NCI-H82 (cell line): ENCODE measurements at places on chromosomes 5 and 9.

DNA sequence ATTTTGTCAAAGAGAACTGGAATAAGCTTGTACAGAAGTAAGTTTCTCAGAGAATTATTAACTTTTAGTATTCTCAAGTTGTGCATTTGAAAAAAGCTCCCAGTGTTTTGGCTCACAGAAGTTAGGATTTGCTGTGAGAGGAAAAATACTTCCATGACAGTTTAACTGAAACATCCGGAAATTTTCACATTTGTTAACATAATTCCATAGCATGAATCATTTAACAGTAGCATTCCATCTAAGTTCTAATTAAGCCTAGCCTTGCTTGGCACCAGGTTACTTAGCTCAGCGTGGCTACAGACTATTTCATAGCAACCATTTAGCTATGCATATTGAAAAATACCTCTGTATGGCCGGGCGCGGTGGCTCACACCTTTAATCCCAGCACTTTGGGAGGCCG is 90.8 kb downstream of the LNPEP start:
- no peak for DNase-seq

DNA sequence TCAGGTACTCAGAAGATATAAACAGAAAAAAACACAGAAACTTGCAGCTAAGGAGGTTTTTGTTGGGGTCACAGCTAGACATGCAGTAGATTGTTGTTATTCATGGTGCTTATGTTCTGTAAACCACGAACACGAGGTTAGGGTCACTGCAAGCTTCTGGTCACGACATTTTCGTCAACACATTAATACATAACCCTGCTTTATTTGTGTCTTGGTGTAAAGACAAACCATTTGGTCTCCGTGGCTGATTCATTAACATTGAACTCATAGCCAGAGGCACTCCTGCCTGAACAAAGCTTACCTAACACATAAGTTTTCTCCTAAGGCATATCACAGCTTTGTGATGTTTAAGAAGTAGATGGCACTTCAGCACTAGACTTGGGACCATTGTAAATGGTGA is 16.9 kb downstream of the TEK start:
- DNase-seq, result no peak

GRCh38 chr5:125044491-125045282 is 298.2 kb upstream of the ZNF608 start:
- no peak for DNase-seq

- DNase-seq, result peak; percentile 6
These were observed 49.5 kb upstream of the TGFBR1 start for GRCh38 chr9:99055384-99055783.

DNA sequence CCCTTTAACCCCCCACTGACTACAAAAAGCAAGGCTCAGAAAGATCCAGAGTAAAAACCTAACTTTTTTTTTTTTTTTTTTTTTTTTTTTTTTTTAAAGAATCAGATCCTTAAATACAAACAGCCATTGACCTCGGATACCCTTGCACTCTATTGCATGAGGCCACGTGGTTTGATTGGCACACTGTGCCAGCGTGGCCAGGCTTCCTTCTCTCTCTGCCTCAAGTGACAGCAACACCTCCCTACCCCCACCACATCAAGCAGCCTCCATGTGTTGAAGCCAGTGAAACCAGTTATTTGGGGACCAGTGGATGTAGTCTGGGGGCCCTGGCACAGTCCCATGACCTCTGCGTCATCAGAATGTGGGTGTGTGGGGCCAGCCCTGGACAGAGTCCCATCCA is 71.4 kb downstream of the OTULIN start:
- DNase-seq, result no peak

GRCh38 chr5:152288917-152289595 is 116.0 kb downstream of the NMUR2 start:
- DNase-seq, result no peak

DNA sequence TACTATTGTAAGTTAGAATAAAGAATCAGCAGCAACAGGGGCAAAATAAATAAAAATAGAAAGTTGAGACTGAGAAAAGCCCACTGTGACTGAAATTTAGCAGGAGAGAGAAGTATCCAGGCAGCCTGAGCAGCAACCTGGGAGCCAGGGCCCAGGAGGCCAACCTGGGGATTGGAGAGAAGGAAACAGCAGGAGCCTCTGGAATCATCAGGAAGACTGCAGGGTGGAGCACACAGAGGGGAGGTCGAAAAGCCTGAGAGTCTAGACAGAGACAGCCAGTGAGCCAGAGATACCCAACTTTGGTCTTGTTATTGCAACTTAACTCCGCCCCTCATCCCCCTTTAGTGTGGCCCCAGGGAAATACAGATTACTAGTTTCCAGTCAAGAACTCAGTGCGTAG is 98.6 kb downstream of the SLC1A3 start:
- no peak for DNase-seq

DNA sequence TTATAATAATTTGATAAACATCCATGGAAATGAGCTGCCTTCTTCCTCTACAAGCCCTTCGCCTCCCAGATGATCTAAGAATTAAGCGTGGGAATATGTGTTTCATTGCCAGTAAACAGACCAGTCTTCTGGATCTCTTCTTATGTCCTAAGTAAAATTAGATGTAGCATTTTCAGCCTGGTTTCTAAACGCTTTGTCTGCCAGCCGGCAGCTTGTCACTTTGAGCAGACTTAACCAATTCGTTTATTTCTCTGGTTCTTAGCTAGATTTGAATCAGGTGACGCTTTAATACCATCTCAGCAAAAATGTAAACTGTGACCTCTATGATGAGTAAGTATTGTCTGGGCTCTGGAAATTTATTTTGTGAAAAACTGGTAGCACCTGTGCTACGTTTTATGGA is 380.6 kb upstream of the NUDT12 start:
- no peak for DNase-seq

GRCh38 chr9:134688661-134689320 is 47.2 kb downstream of the COL5A1 start:
- DNase-seq, result no peak

- no peak for DNase-seq
These were observed 579.3 kb downstream of the TLR4 start for GRCh38 chr9:118283488-118283887.

- DNase-seq, result no peak
These were observed 16.5 kb upstream of the IRX4 start for GRCh38 chr5:1899201-1899600.

DNA sequence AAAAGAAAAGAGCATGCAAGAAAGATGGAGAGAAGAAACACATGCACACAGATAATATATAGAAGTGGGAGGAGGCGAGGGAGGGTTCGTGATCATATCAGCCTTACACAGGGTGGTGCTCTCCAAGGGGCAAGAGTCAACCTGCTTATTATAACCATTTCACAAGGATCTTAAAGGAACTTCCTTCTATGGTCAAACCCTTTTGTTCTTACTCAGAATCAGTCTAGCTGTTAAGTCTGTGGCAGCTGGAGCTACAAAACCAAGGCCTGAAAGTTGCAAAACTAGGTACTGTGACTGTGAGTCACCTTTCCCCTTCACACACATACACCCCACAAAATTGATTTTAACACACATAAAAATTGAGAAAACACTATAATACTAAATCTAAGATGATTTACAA is 18.5 kb upstream of the ERMP1 start:
- no peak for DNase-seq

- DNase-seq, result no peak
These were observed 232.4 kb downstream of the ESM1 start for GRCh38 chr5:54753034-54753433.

GRCh38 chr5:34552686-34553085 is 103.4 kb upstream of the RAI14 start:
- no peak for DNase-seq

DNA sequence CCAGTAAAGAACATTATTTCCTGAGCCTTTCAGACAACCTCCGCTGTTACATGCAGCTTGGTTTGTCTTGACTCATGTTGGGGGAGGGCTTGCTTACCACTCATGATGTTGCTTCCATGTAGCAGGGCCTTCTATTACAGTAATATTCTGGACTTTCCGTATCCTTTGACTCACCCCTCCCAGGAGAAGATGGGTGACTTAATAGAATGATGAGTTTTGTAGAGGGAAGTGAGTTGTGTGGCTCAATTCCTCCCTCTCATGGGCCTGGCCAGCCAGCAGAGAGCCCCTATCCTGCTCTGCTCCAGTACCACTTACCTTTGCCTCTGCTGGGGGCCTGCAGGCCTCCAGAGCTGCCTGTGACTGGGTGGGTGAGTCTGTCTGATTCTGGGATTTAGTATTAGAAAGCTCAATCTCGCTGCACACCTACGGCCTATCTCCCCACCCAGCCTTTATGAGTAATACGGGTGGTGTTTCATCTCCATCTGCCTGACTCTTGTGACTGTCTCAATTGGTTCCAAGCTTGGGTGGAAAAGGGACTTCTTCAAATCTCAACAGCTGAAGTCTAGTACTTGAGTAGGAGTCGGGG is 52.6 kb upstream of the KLF9 start:
- DNase-seq, result no peak

DNA sequence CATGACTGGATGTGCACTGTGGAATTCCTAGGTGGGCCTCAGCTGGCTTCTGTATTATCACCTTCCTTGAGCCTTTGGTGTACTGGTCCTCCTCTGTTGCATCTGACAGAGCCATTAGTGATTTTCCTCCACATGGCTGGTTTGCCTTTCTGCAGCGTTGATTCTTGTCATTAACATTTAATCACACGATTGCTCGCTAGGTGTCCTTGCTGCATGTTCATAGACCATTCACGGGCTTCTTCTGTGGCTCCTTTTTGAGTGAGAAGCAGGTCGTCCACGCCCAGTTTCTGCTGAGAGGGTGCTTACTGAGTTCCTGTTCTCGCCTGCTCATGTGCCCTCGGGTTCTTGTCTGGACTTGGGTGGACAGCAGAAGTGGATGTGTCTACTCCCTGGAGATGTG is 29.3 kb downstream of the ADAMTS16 start:
- no peak for DNase-seq

- no peak for DNase-seq
These were observed 135.2 kb upstream of the NFIL3 start for GRCh38 chr9:91558879-91559278.

- DNase-seq, result no peak
These were observed 14.9 kb upstream of the MEGF10 start for GRCh38 chr5:127275641-127276193.

- no peak for DNase-seq
These were observed 92.2 kb upstream of the SMIM23 start for GRCh38 chr5:171693412-171693811.

- DNase-seq, result no peak
These were observed 807 bp upstream of the PLGRKT start for GRCh38 chr9:5438301-5439162.
